ENCODE measurements at places on chromosomes 5 and 9.

GRCh38 chr9:81874931-81875330, 53.3 kb upstream of the SPATA31D4 start:
- DNase-seq = no peak

DNA sequence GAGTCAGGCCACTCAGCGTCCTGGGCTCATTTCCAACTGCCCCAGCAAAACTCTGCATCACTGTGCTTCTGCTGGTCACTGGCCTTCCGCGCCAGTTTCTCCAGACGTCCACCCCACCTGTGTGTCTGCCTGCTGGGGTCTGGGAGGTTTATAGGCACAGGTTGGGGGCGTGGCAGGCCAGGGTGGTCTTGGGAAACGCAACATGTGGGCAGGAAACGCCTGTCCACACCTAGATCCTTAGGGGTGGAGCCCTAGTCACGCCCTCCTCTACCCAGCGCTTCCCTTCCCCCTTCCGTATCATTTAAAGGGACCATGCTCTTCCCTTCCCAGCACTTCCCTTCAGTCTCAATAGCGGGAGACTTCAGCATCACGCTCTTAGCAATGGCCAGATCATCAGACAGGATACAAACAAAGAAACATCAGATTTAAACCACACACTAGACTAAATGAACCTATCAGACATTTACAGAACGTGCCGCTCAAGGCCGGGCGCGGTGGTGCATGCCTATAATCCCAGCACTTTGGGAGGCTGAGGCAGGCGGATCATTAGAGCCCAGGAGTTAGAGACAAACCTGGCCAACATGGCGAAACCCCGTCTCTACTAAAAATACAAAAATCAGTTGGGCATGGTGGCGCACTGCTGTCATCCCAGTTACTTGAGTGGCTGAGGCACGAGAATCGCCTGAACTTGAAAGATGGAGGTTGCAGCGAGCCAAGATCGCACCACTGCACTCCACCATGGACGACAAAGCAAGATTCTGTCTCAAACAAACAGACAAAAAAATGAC, 11.8 kb upstream of the BTNL9 start:
- no peak for DNase-seq

DNA sequence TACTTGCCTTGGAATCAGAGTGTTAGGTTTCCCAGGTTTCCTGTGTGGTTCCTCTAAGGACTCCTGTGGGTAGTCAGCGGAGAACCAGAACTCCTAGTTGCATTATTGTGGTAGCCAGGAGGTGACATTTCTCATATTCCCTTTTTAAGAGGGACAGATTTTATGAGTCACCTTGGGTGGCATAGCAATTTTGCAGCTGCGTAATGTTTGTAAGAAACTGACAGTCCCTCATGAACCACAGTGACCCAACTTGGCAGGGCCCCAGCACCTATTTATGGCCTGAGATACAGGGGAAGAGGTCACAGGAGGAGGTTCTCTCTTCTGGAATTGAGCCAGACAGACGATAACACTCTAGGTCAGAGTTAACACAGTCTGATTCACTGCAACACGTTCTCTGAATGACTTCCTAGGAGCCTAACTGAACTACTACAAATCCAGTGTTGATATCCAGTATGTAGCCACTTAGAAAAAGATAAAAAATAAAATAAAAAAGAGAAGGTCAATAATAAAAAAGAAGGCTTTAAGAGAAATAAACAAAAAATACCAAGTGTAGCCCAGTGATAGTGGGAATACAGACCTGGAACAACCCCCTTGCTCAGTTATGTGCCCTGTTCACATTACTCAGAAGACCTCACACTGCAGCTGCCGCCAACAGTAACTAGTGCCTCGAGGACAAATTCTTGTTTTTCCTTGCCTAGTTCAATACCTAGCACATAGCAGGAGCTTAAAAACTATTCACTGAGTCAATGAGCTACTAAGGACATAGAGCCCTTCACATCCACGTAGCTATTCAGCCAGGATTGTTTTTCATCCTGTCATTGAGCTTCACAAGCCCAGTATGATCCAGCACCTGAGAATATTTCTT, 50.7 kb upstream of the VLDLR start:
- no peak for DNase-seq

- no peak for DNase-seq
Observed at GRCh38 chr9:124839612-124840299, 13.5 kb upstream of the WDR38 start.

Measured in activated B cell treated with CpG ODN at 0.5 μM for 24 hours (primary cell).